Activated CD8-positive, alpha-beta memory T cell treated with anti-CD3 and anti-CD28 coated beads, Interleukin-2, amount 10 ng/mL, durations not matched to agents 7 days and 5 days (primary cell): ENCODE measurements at places on chromosomes 13 and 19. TPM values are rescaled to one million over a fixed set of nuclear protein-coding genes. Genes with fewer than 3 reads are reported as not detected.

Gene ZNF112
- total RNA-seq, result not detected

Gene LILRA1
- not detected for total RNA-seq

Gene KIR2DL3
- total RNA-seq, result 0.30 TPM

Gene KIR2DL1
- 0.19 TPM for total RNA-seq

Gene RASA3
- 16.3 TPM for total RNA-seq

Gene UTP14C
- 8.7 TPM for total RNA-seq

Gene EFNB2
- total RNA-seq, result 0.14 TPM

GRCh38 chr13:20828539-20829364 is 55.0 kb upstream of the EEF1AKMT1 start:
- peaks cover 6% of the 10 kb centered on the region for H3K4me1 ChIP-seq
- peak; percentile 51 for DNase-seq
- peak overlapping the region; percentile 44 for H3K4me3 ChIP-seq
- H3K36me3 ChIP-seq, result peaks cover 2% of the 10 kb centered on the region
- H3K27me3 ChIP-seq, result no peaks in the 10 kb centered on the region

DNA sequence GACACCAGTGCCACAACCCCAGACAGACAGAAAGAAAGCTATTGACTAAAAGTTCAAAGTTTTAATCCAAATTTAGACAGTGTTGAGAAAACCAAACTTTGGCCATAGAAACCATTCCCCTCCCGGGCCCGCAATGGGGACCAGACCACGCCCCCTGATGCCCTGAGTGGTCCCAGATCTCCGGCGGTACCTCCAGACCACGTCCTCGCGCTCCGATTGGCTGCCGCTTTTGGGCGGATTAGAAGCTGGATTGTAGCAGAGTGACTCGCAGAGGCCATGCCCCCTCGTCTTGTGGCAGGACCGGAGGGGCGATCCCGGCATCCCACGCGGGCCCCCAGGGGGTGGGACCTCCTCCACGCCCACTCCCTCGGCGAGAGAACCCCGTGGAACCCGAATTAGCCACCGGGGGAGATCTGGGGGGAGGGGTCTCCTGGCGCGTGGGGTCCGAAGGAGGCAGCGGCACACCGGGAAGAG is 797 bp upstream of the HSD17B14 start:
- H3K27ac ChIP-seq, result peak overlapping the region; percentile 49
- no peaks in the 10 kb centered on the region for H3K27me3 ChIP-seq
- H3K36me3 ChIP-seq, result no peaks in the 10 kb centered on the region
- peaks cover 16% of the 10 kb centered on the region for H3K4me1 ChIP-seq
- DNase-seq, result peak; percentile 93

GRCh38 chr19:45059258-45059965 is 16.9 kb downstream of the ZNF296 start:
- peak overlapping the region; percentile 25 for H3K27ac ChIP-seq
- H3K4me1 ChIP-seq, result no peaks in the 10 kb centered on the region
- peak; percentile 88 for DNase-seq
- H3K4me3 ChIP-seq, result no peak overlapping the region

GRCh38 chr19:35620001-35620400 is 7.5 kb downstream of the HAUS5 start:
- H3K27me3 ChIP-seq, result no peaks in the 10 kb centered on the region
- no peak overlapping the region for H3K4me3 ChIP-seq
- no peak overlapping the region for H3K27ac ChIP-seq
- H3K36me3 ChIP-seq, result peaks cover 13% of the 10 kb centered on the region
- H3K4me1 ChIP-seq, result peaks cover 2% of the 10 kb centered on the region

GRCh38 chr13:113890774-113891480 is 27.1 kb upstream of the GAS6 start:
- no peaks in the 10 kb centered on the region for H3K4me1 ChIP-seq
- no peaks in the 10 kb centered on the region for H3K36me3 ChIP-seq
- DNase-seq, result no peak
- no peak overlapping the region for H3K4me3 ChIP-seq

GRCh38 chr19:17075864-17076542 is 426 bp downstream of the MYO9B start:
- peak; percentile 86 for DNase-seq
- peaks cover 40% of the 10 kb centered on the region for H3K36me3 ChIP-seq
- peaks cover 59% of the 10 kb centered on the region for H3K4me1 ChIP-seq

GRCh38 chr19:48623556-48624066 is 4.3 kb downstream of the SPHK2 start:
- H3K4me1 ChIP-seq, result peaks cover 58% of the 10 kb centered on the region
- DNase-seq, result no peak
- peak overlapping the region; percentile 93 for H3K27ac ChIP-seq
- H3K4me3 ChIP-seq, result peak overlapping the region; percentile 75

DNA sequence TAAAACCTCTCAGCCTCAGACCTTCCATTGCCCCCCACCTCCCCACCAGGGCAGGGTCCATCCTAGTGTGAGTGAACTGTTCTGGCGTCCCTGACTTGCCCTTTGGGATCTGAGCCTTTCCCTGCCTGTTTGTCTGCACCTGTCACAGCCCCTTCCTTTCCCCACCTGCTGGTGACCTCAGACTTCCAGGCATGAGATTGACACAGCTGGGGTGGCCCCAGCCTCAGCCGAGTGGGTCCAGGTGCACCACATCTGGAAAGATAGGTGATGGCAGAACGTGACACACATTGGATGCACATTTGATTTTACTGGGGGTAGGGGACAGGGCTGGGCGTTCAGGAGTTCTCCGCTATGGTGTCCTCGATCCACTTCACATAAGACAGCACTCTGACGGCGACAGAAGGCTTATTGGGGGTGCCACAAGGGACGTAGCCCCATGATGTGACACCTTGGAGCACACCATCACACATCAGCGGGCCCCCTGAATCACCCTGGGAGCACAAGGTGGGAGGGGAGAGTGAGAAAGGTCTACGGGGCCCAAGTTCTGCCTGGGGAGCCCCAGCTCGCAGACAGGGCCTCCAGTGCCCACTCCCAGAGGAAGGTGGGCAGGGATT is 4.6 kb downstream of the KLK1 start:
- H3K36me3 ChIP-seq, result no peaks in the 10 kb centered on the region
- H3K4me3 ChIP-seq, result peak overlapping the region; percentile 76
- H3K4me1 ChIP-seq, result peaks cover 41% of the 10 kb centered on the region
- peaks cover 42% of the 10 kb centered on the region for H3K27me3 ChIP-seq
- no peak overlapping the region for H3K27ac ChIP-seq

DNA sequence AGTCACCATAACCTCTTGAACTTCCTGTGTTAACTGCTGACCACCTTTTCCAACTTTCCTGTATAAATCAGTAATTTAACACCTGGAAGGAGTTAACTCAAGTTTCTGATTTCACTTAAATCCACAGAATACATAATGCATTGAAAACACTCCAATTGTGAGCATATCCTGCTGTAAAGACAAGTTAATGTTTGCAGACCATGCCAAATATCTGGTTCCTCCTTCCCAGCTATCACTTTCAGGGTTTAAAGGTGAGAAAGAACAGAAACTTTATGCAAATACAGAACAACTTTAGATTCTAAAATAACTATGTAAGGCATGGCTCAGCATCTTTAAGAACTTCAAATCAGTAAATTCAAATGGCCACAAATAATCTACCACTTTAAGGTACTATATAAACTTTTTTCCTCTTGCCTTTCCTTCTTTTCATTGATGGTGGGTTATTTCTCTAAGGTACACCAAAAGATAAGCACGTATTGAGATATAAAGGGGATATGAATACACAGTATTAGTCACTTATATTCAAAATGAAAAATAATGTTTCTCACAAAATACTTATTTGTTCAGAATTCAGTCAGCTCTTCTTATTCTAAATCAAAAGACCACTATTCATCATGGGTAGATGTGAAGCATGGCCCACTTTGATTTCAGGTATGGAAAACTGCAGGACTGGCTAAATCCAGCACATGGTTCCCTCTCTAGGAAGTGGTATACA is 6.6 kb upstream of the TPTE2 start:
- no peaks in the 10 kb centered on the region for H3K4me1 ChIP-seq
- H3K4me3 ChIP-seq, result no peak overlapping the region
- H3K36me3 ChIP-seq, result no peaks in the 10 kb centered on the region
- H3K27ac ChIP-seq, result no peak overlapping the region

GRCh38 chr13:57191667-57192066 is 24.7 kb downstream of the PRR20E start:
- H3K27ac ChIP-seq, result no peak overlapping the region
- DNase-seq, result no peak
- no peaks in the 10 kb centered on the region for H3K27me3 ChIP-seq
- H3K4me1 ChIP-seq, result no peaks in the 10 kb centered on the region

- no peaks in the 10 kb centered on the region for H3K36me3 ChIP-seq
- no peak overlapping the region for H3K4me3 ChIP-seq
- H3K4me1 ChIP-seq, result peaks cover 23% of the 10 kb centered on the region
- DNase-seq, result no peak
These were observed 3.1 kb upstream of the TYROBP start for GRCh38 chr19:35911173-35911572.

- peaks cover 5% of the 10 kb centered on the region for H3K36me3 ChIP-seq
- peak overlapping the region; percentile 59 for H3K27ac ChIP-seq
- no peak for DNase-seq
- peaks cover 42% of the 10 kb centered on the region for H3K4me1 ChIP-seq
These were observed 4.2 kb downstream of the LYL1 start for GRCh38 chr19:13098277-13099072.
